Bronchial epithelial cell (primary cell): ENCODE measurements at places on chromosomes 2 and 18.

GRCh38 chr2:100936070-100936741 is 65.9 kb upstream of the RPL31 start:
- DNase-seq = no peak

GRCh38 chr18:46291149-46291548 is 187.0 kb downstream of the HAUS1 start:
- no peak for DNase-seq

DNA sequence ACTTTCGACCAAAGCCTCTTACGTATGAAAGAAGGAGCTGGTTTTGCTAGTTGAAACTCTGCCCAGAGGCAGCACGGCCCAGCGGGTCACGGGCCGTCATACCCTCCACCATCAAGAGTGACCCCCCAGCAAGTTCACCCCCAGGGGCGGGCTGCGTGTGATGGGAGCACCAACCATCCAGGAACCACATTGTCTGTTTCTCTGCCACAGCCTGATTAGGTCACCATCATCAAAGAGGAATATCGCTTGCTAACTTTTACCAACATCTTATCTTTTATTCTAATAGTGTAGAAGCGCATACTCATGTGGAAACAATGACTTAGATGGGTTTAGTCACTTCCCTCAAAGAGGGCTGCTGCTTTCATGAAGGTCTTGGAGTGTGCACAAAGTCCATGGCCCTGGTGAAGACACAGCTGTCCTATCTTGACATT is 116.6 kb upstream of the SMIM21 start:
- DNase-seq = no peak

- DNase-seq = no peak
These were observed 2.7 kb downstream of the CFAP65 start for GRCh38 chr2:219038600-219038999.
